B cell (primary cell): ENCODE measurements at places on chromosomes 6 and 20.

- DNase-seq: peak; percentile 84
Measured at GRCh38 chr6:106974999-106975737, 639 bp upstream of the CD24 start.

GRCh38 chr20:3227506-3227905 is 11.5 kb downstream of the SLC4A11 start:
- DNase-seq: no peak

- no peak for DNase-seq
Measured at GRCh38 chr20:21613512-21613911, 92.0 kb upstream of the PAX1 start.

- no peak for DNase-seq
Measured at GRCh38 chr6:22045261-22045912, 251.4 kb downstream of the PRL start.

DNA sequence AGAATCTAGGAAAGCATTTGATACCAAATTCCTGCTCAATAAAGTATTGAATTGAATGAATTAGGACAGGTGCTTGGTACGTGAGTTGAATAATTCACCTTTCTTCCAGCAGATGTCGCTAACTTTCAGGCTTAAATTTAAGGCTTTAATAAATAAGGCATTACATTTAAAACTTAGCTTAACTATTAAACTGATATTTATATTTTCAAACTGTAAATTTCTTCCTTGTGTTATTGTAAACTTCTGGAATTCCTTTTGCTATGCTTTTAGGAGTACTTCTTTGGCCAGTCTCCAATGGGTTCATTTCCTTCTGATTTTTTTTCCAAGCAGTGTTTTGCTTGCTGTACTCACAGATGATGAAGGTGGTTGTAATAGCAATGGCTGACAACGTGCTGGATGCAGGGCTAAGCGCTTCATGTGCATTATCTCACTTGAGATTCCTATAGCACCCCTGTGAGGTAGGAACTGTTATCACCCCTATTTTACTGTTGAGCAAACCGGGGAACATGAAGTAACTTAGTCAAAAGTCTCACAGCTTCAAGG is 71.3 kb upstream of the SLC2A12 start:
- DNase-seq: peak; percentile 63

GRCh38 chr6:163355426-163355991 is 59.0 kb upstream of the QKI start:
- DNase-seq: peak; percentile 20

- no peak for DNase-seq
Measured at GRCh38 chr20:62025394-62025793, 40.3 kb downstream of the TAF4 start.

- DNase-seq: no peak
Measured at GRCh38 chr20:52200870-52201269, 9.3 kb upstream of the ZFP64 start.

- no peak for DNase-seq
Measured at GRCh38 chr6:22600059-22600458, 30.7 kb downstream of the HDGFL1 start.

DNA sequence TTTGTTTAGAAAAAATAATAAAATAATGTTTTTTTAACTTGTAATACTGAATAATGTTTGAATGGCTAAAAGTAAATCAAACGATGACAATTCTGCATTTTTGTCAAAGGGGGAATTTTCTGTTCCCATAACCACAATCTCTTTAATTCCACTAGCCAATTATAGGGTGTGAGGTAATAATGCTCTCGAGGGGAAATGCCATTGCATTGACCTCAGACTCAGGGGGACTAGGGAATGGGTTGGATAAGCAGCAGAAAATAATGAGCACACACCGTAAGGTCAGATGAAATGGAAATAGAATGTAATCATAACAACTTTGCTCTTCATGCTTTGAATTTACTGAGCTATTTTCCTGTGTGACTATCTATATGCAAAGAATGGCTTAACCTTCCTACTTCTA is 584.7 kb downstream of the RFPL4B start:
- DNase-seq: no peak

- DNase-seq: no peak
Measured at GRCh38 chr20:46398963-46399362, 7.5 kb downstream of the ELMO2 start.

DNA sequence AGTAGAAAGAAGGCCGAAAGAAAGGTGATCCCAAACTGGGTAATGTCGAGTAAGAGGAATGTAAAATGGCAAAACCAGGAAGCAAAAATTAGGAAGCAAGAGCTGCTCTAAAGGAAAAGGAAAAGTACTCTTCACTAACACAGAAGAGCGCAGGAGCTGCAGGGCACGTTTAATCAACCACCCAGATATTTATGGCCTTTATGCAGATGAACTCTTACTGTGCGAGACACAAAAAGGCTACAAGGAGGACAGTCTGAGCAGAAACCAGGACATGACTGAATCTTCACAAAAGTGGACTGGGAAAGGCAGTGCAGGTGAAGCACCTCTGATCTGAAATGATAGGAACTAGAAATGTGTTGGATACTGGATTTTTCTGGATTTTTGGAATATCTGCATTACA is 15.2 kb upstream of the PRR18 start:
- DNase-seq: no peak

GRCh38 chr6:166052837-166053236 is 114.8 kb downstream of the TBXT start:
- no peak for DNase-seq

DNA sequence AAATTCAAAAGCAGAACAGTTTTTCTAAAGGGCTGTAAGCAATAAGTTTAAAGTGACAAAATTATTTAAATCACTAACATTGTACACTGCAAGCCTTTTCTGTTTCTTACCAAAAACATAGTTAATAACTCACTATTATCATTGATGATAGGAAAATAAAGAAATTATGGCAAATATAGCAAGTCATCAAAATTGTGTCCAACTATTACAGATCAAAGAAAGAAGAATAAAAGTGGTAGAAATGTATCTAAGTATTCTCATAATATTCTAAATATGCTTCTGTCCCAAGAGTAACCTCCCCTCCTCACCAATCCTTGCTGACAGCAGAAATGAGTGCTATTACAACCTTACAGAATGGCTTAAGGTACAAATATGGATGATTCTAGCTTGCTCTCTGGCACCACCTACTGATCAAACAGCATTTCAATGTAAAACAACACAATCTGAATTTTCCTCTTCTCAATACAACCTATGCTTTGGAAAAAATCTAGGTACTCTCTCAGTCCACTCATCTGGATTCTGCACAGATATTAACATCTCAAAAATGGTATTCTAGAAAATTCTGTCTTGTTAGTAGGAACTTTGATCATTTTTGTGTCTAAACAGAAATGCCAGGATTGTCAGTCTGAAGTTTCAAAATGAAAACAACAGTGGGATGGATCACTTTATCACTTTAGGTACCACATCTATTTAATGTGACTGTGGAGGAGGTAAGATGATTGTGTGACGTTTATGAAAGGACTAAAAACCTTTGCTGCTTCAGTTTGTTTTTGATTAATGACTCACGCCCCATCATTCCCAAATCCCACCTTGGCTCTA is 40.9 kb downstream of the ZFP64 start:
- peak; percentile 44 for DNase-seq

- DNase-seq: no peak
Measured at GRCh38 chr20:52484438-52484837, 292.9 kb upstream of the ZFP64 start.

GRCh38 chr20:52446421-52447224 is 255.0 kb upstream of the ZFP64 start:
- DNase-seq: no peak

GRCh38 chr6:8888468-8888867 is 453.1 kb upstream of the SLC35B3 start:
- DNase-seq: no peak

DNA sequence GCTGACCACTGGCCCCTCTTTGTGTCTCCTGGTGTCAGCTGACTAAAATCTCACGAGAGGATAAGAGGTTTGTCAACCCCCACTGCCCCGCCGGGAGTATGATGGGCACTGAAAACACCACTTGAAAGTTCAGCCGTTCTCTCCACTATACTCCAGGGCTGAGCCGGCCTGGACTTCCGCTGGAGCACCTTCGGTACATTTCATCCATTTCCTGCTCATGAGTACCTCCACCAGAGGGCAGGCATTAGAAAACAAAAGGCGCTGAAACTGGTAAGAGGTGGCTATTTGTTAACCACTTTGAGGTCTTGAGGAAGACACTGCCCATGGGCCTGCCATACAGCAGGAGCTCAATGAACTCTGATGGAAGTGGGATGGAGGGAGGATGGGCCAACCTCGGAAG is 17.9 kb upstream of the ANKRD60 start:
- no peak for DNase-seq

DNA sequence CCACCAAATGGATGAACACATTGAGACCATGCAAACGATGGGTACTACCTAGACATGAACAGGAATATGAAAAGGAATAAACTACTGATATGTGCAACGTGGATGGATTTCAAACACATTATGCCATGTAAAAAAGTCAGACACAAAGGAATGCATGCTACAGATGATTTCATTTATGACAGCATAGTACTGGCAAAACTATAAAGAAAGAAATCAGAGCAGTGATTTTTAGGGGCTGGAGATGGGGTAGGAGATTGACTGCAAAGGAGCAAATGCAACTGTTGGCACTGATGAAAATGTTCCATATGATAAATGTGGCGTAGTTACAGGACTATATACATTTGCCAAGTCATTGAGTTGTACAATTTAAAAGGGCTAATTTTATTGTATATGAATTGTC is 13.4 kb upstream of the COL12A1 start:
- no peak for DNase-seq

DNA sequence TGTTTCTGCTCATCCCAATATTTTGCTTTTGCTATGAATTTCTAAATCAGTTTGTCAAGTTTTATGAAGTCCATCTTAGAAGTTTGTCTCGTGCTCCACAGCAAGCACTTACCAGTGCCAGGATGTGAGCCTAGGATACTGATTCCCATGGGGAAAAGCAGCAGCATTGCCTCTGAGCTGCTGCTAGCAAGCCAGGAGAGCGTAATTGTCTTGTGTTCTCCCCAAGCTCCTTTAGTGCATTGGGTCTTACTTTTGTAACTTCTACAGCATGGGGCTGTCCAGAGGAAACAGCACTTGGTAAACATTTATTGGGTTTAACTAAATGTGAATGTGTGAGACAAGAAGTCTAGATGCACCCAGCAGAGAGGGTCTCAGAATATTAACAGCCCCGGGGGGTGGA is 76.1 kb downstream of the RNF182 start:
- DNase-seq: no peak

GRCh38 chr6:30931969-30932645 is at the start of gene SFTA2:
SFTA2 (minus strand) TSS chr6:30932170; CDS start chr6:30932096, 74 bp downstream.
- no peak for DNase-seq

DNA sequence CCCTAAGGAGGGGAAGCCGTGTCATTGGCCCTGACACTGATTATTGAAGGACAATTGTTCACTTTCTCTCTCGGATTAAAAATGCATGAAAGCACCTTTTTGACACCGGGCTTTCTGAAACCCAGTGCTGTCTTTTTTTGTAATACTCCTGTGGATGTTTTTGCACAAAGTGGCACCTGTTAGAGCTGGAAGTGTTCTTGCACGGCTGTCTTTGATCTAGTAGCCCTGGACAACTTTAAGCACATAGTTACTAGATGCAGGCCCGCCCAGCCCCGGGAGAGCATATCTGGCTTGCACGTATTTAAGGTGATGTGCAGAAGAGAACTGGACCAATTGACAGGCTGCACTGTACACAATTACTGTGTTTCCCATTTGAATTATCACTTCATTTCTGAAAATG is 72.6 kb downstream of the ARID1B start:
- no peak for DNase-seq

GRCh38 chr6:136921936-136922684 is at the start of gene SLC35D3:
SLC35D3 (plus strand) TSS chr6:136922301; CDS start chr6:136922429, 128 bp downstream.
- DNase-seq: peak; percentile 62

DNA sequence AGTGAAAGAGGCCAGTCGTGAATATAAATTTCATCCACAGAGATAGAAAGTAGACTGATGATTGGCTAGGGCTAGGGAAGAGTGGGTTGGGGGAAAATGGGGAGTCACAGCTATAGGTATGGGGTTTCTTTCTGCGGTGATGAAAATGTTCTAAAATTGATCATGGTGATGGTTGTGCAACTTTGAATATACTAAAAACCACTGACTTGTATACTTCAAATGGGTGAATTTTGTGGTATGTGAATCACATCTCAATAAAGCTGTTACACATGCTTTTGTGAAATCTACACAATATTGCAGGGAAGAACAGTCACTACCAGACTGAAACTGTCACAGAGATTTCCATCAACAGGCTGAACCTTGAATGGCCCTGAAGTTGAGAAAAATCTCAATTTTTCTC is 61.5 kb downstream of the LYRM4 start:
- no peak for DNase-seq

- no peak for DNase-seq
Measured at GRCh38 chr6:21354805-21355238, 238.7 kb upstream of the SOX4 start.

- DNase-seq: no peak
Measured at GRCh38 chr6:105997482-105997881, 88.7 kb upstream of the PRDM1 start.

- DNase-seq: no peak
Measured at GRCh38 chr20:9294041-9294440, 220.3 kb upstream of the LAMP5 start.

GRCh38 chr6:11448038-11448437 is 89.5 kb upstream of the TMEM170B start:
- no peak for DNase-seq

GRCh38 chr20:5072756-5073659 is 46.8 kb downstream of the PCNA start:
- no peak for DNase-seq

GRCh38 chr6:57173056-57173885 is 1.1 kb downstream of the BAG2 start:
- peak; percentile 50 for DNase-seq

- no peak for DNase-seq
Measured at GRCh38 chr6:155408981-155409380, 46.7 kb downstream of the NOX3 start.

DNA sequence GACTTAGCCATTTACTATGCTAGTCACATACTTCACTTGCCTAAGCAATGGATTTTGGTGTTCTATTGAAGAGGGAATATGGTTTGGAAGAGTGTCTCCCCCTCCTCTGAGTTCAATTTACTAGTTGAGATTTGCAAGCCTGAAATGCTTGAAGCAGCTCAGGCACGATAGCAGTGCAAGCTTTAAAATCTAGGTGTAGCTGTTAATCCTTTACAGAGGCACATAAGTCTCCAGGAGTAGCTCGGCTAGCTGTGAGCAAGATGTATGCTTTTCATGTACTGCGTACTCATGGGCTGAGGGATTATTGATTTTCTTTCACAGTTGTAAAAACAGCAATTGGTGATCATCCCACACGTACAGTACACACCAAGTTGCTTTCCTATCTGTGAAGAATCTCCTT is 726 bp downstream of the FLRT3 start:
- no peak for DNase-seq

DNA sequence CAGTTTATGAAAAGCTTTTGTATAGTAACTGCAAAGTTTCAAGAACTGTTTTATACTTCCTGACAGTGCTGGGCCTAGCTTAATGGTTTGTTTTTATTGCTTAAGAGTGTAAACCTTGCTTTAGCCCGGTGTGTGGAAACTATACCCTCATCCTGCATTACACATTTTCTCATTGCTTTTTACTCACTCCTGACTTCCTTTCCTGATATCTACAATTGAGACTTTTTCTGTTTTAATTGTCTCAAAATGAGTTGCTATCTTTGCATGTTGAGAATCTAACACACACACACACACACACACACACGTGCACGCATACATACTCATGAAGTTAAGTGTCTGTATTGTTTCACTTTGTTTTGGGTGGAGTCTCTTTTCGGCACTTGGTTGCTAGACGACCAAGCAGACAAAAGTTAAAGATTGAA is 16.7 kb downstream of the BMP2 start:
- DNase-seq: no peak

- DNase-seq: no peak
Measured at GRCh38 chr6:5149159-5149704, 64.1 kb downstream of the PPP1R3G start.
